Fibroblast of lung (primary cell): ENCODE measurements at places on chromosomes 3 and 15. TPM values are rescaled to one million over a fixed set of nuclear protein-coding genes. Genes with fewer than 3 reads are reported as not detected.
A peak's percentile ranks its signal among the peaks of the same experiment; 100 is the strongest.

DNA sequence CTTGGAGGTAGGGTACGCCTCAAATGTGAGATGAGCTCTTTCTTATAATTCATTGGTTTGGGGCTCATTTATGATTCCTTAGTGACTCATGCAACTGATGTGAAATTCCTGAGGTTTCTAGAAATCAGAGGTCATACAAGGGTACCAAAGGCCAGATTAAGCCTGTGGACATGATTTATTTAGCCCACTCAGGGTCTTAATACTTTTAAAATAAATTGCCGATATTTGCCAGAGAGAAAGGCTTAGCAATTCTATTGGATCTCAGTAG is 289.0 kb downstream of the NEK10 start:
- H3K27me3 ChIP-seq, result no peaks in the 10 kb centered on the region
- no peaks in the 10 kb centered on the region for H3K36me3 ChIP-seq
- H3K4me3 ChIP-seq, result no peak overlapping the region
- no peak for DNase-seq
- H3K4me1 ChIP-seq, result no peaks in the 10 kb centered on the region
- no peak overlapping the region for H3K27ac ChIP-seq

Gene SI
- not detected in 2 replicates for polyA plus RNA-seq

Gene ZBED2
- polyA plus RNA-seq, result 0.06 TPM in 1 of 2 replicates, not detected in the other

DNA sequence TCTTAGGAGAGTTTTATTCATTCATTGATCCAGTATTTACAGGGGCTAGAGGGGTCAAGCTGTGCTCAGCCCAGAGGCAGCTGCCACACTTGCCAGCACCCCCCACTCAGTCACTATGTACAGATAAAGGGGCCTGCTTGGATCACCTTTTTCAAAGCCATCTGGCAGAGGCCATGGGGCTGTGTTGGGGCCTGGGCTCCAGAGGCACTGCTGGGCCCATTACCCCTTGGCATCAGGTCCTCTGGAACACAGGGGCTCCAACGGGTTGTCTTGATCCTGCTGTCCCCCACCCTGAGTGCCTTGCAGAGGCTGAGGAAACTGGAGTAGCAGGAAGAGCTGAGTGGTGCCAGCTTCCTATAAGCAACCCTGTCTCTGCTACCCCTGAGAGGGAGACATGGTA is 43.9 kb downstream of the SEMA3G start:
- no peaks in the 10 kb centered on the region for H3K27me3 ChIP-seq
- no peaks in the 10 kb centered on the region for H3K4me1 ChIP-seq
- DNase-seq, result no peak
- H3K27ac ChIP-seq, result no peak overlapping the region
- H3K4me3 ChIP-seq, result no peak overlapping the region

GRCh38 chr15:51298620-51299019 is 39.8 kb downstream of the CYP19A1 start:
- peaks cover 11% of the 10 kb centered on the region for H3K27me3 ChIP-seq
- no peaks in the 10 kb centered on the region for H3K4me1 ChIP-seq
- no peak overlapping the region for H3K4me3 ChIP-seq

GRCh38 chr3:64411101-64411500 is 185.8 kb upstream of the PRICKLE2 start:
- no peak for DNase-seq
- H3K27me3 ChIP-seq, result no peaks in the 10 kb centered on the region
- no peaks in the 10 kb centered on the region for H3K36me3 ChIP-seq
- H3K27ac ChIP-seq, result no peak overlapping the region

DNA sequence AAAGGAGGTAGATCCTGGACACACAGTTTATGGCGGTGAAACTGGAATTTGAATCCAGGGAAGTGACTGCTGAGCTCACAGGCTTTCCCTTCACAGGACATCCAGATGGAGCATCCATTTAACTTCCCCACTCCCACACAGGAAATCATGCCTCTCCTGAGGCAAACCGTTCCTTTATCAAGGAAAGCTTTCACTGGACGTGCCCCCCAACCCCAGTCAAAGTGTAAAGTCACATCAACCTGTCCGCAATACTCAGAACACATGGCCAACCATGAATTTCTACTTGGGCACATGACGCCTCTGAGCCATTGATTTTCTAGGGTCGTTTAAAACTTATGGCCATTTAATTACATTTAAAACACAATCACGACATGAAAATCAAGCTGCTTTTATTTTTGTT is 2.9 kb downstream of the PCOLCE2 start:
- H3K4me1 ChIP-seq, result no peaks in the 10 kb centered on the region
- H3K27ac ChIP-seq, result no peak overlapping the region
- DNase-seq, result no peak
- no peaks in the 10 kb centered on the region for H3K27me3 ChIP-seq
- H3K36me3 ChIP-seq, result no peaks in the 10 kb centered on the region
- H3K4me3 ChIP-seq, result no peak overlapping the region

DNA sequence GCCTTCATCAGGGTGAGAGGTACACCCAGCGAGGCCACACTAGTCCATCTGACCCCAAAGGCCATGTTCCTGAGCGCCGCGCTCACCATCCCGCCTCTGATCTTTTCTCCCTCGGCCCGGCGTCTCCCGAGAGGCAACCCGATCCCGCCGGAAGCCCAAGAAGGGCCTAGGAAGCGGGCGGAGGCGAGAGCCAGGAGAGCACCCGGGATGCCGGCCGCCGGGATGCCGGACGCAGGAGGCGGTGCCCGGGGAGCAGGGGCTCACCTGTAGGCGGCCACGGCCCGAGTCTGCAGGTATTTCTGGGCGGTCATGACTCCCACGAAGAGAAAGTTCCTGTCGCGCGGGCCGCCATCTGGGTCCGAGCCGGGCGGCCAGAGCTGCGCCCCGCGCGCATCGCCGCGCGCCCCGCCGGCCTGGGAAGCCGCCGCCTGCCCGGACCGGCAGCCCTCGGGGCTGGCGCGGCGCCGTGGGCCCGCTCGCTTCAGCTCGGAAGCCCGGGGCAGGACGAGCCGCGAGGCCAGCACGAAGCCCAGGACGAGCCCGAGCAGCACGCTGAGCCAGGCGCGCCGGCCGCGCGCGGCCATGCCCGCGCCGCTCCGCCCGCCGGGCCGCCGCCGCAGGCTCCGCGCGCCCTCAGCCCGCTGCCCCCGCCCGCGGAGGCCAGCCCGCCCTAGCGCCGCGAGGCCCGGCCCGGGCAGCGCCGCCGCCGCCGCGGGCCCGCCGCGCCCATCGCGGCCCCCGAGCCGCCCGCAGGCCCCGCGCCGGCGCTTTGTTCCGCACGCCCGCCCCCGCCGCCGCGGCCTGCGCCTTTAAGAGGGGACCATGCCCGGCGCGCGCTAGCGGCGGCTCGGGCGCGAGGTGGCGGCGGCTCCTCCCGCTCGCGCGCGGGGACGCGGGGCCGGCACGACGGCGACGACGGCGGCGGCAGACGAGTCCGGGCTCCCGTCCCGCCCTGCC is 697 bp downstream of the CHSY1 start:
- H3K27ac ChIP-seq, result peak overlapping the region; percentile 91
- H3K36me3 ChIP-seq, result peaks cover 2% of the 10 kb centered on the region
- H3K27me3 ChIP-seq, result no peaks in the 10 kb centered on the region
- peak; percentile 50 for DNase-seq
- H3K4me1 ChIP-seq, result peaks cover 12% of the 10 kb centered on the region
- H3K4me3 ChIP-seq, result peak overlapping the region; percentile 64

DNA sequence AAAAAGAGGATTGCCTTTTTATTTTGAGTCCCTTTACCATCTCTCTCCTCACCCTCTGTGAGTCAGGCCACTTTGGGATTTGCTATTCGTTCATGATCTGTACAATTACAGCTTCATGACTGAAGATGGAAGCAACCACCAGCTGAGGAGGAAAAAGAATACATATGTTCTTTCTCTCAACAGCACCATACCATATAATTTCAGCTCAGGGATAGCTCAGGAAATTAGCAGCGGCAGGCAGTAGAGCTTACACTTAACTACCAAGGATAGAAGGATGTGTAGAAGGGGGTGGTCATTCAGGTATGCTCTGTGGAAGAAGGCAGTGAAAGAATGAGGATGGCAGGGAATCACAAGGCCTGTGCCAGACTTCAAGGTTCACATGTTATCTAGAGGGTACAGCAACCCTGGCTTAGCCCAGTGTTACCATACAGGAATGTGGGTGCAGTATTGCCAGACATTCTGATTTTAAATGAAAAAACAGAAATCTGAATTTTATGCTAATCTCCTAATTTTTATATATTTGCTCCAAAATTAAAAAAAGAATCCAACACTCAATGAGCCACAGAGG is 17.9 kb downstream of the PLS1 start:
- no peaks in the 10 kb centered on the region for H3K4me1 ChIP-seq
- H3K4me3 ChIP-seq, result no peak overlapping the region
- no peaks in the 10 kb centered on the region for H3K27me3 ChIP-seq
- DNase-seq, result no peak
- no peaks in the 10 kb centered on the region for H3K36me3 ChIP-seq

Gene HYAL3
- polyA plus RNA-seq, result 3.0 and 3.2 TPM in 2 replicates

DNA sequence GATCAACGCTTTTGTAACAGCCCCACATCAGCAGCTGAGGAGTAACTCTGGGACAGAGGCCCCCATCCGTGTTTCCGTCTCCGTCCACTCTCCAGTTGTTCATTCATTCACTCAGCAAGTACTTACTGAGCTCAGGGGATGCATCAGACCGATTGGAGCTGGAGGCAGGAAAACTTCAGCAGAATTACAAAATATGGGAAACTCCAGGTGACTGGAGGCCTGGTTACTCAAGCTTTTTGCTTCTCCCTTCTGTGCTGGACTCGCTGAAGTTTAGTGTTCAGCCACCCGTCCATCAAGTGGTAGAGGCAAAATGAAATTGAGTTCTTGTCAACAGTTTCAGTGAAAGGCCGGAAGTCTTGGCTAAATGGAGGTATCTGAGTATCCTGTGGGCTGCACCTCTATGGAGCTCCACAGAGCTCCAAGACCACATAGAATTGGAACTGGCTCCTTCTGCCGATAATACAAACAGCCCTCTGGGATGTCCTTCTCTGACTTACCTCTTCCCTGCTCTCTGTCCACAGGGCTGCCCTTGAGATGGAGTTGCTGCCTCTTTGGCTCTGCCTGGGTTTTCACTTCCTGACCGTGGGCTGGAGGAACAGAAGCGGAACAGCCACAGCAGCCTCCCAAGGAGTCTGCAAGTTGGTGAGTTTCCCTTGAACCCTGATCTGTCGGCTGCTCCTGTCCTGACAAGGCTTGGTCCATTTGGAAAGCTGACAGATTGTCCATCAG is 14.7 kb downstream of the NRROS start:
- H3K36me3 ChIP-seq, result no peaks in the 10 kb centered on the region
- H3K27ac ChIP-seq, result no peak overlapping the region
- no peak for DNase-seq

GRCh38 chr3:108131475-108132134 is 40.8 kb upstream of the CD47 start:
- peaks cover 7% of the 10 kb centered on the region for H3K4me1 ChIP-seq
- no peak for DNase-seq
- peak overlapping the region; percentile 83 for H3K27ac ChIP-seq
- no peak overlapping the region for H3K4me3 ChIP-seq
- H3K27me3 ChIP-seq, result no peaks in the 10 kb centered on the region

Gene KLHL40
- polyA plus RNA-seq, result not detected in 2 replicates

GRCh38 chr3:27074914-27075313 is 294.3 kb downstream of the NEK10 start:
- no peaks in the 10 kb centered on the region for H3K36me3 ChIP-seq
- no peaks in the 10 kb centered on the region for H3K27me3 ChIP-seq
- H3K4me3 ChIP-seq, result no peak overlapping the region
- no peak for DNase-seq
- no peak overlapping the region for H3K27ac ChIP-seq

Gene GOLGA6L10
- 0.16 and 0.20 TPM in 2 replicates for polyA plus RNA-seq

Gene CCR9
- not detected in 2 replicates for polyA plus RNA-seq

DNA sequence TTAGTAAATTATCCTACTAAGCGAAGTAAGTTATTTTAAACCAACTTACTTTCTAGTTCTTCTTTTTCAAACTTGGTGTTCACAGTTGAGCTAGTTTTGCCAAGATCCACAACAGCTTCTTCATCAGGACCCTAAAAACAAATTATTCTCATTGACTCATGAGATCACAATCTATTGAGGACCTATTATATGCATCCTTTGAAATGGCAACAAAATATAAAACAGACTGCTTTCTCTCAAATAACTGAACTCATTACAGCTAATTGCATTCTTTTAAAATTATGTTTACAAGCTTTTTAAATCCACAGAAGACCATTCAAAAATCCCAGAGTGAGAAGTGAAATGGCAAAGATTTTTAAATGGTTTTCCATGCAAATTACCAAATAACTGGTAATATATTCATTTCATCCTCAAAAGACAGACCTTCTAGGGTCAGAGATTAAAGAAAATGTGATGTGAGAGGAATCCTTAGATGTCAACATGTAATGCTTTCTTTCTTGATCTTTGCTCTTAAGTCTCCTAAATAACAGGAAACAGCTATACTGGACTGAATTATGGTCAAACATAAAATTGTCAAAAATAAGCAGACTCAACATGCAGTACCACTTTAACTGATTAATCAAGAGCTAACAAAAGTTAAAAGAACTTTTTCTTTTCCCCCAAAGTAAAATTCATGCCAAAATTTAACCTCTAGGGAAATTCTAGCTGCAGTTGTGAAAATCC is 31.7 kb downstream of the SLC4A7 start:
- no peaks in the 10 kb centered on the region for H3K27me3 ChIP-seq
- DNase-seq, result no peak
- H3K36me3 ChIP-seq, result no peaks in the 10 kb centered on the region
- no peak overlapping the region for H3K27ac ChIP-seq
- no peak overlapping the region for H3K4me3 ChIP-seq

GRCh38 chr3:73499787-73500186 is 125.0 kb downstream of the PDZRN3 start:
- H3K36me3 ChIP-seq, result no peaks in the 10 kb centered on the region
- peaks cover 5% of the 10 kb centered on the region for H3K4me1 ChIP-seq
- H3K4me3 ChIP-seq, result no peak overlapping the region
- peak; percentile 61 for DNase-seq
